ENCODE measurements at places on chromosomes 4 and X.

- no peak for DNase-seq
Measured at GRCh38 chrX:150161193-150161592, 201.9 kb upstream of the MAMLD1 start.

DNA sequence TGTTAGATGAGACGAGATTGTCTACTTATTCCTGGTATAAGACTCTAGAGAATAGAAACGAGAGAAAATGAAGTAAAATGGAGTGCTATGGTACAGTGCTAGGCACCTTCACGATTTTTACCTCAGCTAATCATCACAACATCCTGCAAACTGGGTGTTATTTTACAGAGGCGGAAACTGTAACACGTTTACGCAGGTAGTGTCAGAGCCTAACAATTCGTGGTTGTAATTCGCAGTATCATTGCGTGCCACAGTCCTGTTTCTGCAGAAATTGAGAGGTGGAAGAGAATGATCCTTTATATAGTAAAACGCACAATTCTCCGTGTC, 383 bp upstream of the TBC1D19 start:
- no peak for DNase-seq

DNA sequence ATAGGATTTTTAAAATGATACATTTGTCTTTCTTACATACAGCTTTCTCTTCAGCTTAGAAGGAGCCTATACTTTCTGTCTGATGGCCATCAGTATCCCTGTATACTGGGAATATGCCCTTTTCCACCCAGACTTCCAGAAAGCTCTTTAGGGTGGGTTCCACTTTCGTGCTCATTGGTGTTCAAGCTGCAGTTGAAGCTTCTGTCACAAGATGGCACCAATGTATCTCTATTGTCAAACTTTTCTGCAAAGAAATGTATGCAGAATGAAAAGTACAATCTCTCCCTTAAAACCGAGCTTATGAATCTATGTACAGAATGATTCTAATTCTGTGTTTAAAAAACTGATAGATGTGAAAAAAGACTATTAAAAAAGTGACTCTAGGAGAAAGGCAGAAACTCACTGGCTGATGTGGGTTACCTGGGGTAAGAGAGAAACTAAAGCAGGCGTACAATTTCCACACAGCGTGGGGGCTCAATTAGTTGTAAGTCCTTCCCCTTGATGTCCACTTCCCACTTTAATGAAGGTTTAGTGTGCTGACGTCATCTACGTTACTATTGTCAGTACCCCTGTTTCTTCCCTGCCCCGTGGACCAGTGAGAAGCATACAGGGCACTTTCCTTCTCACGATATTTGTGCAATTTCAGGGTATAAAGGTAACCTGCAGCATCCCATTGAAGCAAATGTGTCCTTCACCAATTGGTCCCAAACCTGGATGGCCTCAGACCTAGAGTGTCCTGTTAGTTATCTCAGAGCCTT, 57.3 kb upstream of the TCEAL2 start:
- no peak for DNase-seq

DNA sequence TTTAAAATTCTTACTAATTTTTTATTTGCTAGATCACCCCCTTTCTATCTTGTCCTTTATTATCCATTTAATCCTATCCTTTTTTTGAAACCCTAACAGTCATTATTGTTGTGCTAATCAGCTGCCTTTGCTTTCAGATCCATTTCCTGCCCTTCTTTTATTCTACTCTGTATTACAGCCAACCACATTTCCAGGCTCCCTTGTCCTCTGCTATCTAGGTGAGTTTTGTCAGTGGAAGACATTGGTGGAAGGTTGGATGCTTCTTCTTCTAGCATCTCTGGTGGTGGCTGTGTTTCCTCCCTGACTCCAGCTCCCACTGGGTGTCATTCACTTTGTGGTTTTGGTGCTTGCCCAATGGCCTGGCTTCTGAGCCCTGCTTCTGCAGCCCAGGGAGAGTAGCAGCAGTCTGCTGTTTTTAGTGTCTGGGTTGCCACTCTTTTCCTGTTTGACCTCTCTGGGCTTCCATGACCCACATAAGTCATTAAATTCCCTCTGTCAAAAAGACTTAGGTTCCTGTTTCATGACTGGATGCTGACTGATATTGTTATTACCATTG, 225.2 kb upstream of the PGRMC2 start:
- DNase-seq = no peak

GRCh38 chr4:175290401-175290800, 372.2 kb downstream of the ADAM29 start:
- no peak for DNase-seq
